ENCODE measurements at places on chromosomes 3 and 15.

- peak; percentile 26 for DNase-seq
Measured at GRCh38 chr15:68106656-68107055, 52.5 kb downstream of the PIAS1 start.

DNA sequence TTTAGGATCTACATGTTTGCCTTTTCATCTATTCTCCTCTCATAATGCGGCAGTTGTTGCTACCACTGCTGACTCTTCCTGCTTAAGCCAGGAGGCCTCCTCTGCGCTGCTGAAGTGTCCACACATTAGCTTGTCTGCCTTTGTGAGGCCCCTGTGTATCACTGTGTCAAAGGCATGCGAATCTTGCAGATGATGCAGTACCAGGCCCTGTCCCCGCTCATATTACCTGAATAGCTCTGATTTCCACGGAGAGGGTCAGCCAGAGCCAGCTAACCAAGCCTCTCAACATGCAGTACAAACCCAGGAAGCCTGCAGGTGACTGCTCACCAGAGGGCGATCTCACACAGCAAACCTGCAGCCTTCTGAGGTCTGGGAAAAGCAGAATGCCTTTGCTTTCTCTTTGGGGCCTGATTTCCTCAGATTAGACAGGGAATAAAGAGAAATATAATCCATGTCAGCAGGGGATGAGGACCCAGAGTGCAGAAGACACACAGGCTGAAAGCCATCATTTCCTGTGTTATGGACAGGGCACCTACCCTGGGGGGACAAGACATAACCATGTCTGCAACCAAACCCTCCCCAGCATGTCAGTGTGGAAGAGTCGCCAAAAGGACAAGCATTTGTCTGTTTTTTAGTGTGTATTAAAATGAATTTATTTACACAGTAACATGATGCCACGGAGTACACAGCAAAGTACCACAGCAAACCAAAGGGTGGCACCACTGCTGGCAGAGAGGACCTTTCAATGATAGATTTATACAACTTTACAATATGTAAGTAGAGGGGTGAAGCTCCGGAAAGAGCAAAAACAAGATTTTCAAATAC, 36.8 kb upstream of the TSPAN3 start:
- DNase-seq, result peak; percentile 50

- DNase-seq, result no peak
Measured at GRCh38 chr15:73582851-73583379, 50.3 kb downstream of the NPTN start.

GRCh38 chr3:23950293-23950692, 5.2 kb downstream of the NR1D2 start:
- no peak for DNase-seq

DNA sequence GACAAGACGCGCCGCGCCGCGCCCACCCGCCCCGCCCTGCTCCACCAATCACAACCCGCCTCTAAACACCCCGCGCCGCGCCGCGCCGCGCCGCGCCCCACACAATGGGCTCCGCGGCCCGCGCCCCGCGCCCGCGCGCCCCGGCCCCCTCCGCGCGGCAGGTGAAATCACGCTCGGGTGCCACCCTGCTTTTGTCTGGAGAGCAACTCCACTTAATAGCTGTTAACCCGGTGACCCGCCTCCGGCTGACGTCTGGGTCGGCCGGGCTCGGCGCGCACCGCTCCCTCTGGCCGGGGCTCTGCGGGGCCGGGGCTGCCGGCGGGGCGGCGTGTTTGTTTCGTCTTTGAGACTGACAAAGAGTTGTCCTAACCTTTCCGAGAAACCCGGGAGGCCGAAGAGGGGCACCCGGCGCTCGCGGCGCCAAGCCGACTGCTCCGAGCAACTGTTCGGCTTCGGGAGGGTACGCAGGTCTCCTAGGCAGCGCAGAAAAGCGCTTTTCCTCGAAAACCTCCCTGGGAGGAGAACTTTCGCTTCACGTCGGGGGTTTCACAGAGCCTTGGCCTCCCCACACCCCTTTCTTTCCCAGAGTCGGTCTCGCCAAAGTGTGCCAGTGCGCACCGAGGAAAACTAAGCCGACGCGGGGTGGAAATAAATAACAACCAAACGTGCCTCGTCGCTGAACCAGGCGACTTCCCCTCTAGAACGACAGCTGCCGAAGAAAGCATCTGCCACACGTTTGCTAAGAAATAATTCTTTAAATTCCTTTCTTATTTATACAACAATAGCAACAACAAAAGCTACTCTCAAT, 518.4 kb downstream of the FOXP1 start:
- peak; percentile 36 for DNase-seq

DNA sequence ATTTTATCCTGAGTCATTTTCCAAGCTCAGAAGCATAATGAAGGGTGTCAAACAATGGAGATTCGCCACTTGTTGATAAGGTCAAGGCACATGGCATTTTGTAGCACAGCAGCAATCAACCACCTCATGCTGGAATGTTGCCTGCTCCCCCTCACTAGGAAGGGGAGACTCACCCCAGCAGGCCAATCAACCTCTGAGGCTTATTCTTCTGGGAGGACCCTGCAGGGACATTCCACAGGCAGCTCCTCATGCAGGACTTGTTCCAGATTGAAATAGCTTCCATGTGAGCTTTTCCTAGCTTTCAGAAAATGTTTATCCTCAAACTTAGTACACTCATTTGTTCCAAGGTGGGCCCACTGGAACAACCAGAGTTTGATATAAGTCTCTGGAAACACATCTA, 77.6 kb downstream of the SSR3 start:
- peak; percentile 80 for DNase-seq

DNA sequence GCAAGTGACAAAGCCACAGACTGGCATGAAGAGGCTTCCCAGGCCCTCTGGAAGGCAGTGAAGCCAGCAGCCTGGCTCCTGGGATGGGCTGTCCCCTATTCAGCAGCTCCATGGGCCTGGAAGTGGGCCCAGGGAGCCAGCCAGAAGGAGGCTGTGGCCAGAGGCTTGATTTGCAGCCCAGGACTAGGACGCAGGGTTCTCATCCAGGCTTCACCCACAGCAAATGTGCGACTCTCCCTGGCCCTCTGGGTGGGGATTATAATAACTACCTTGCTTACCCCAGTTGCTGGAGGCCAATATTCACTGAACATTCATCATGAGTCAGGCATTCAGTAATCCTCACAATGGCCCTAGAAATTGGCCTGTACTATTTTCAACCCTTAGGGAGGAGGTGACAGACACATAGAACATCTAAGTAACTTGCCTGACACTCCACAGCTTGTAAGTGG, 24.6 kb upstream of the SRP14 start:
- peak; percentile 84 for DNase-seq

DNA sequence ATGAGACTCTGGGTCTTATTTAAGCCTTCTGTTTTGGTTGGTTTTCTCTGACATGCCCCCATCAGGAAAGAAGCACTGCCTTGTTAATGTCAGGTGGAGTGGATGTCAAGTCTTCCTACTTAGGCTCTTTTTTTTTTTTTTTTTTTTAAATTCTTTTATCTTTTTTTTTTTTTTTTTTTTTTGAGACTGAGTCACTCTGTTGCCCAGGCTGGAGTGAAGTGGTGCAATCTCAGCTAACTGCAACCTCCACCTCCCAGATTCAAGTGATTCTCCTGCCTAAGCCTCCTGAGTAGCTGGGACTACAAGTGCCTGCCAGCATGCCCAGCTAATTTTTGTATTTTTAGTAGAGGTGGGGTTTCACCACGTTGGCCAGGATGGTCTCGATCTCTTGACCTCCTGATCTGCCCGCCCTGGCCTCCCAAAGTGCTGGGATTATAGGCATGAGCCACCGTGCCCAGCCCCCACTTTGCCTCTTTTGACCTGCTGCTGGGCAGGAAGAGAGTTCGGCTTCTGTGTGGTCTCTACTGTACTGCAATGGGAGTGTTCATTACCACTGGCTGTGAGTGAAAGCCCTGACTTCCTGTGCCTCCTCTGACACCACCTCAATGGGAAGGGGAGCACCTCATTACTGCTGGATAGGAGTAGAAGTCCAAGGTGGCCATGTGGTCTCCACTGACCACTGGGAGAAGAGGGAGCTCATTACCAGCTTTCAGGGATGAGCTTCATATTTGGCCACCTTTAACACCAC, 10.9 kb downstream of the CTDSPL start:
- no peak for DNase-seq

DNA sequence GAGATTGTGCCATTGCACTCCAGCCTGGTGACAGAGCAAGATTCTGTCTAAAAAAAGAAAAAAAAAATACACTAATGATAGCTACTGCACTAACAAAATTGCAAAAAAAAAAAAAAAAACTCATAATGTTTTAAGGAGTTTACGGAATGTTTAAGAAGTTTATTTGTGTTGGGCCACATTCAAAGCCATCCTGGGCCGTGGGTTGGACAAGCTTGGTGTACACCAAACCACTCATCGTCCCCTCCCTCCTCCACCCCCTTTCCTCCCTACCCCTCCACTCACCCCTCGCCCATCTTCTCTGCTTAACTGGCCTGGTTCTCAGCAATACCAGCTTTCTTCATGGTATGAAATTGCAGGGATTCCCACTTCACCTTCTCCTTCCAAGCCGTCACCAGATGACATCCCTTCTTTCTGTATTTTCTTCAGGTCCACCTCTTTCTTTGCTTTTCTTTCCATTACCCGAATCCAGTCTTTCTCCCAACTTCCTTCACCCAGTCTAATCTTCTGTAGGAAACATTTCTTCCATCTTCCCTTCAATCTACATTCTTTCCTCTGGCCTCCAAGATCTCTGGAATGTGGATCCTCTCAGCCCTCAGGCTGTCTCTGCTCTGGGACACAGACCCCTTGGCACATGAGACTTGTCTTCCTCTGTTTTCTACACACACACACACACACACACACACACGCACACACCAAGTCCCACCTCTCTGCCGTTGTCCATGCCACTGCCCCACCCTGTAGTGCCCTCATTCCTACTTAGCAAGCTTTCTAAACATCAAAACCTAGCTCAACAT, 3.5 kb upstream of the MESP1 start:
- peak; percentile 47 for DNase-seq

GRCh38 chr15:98085003-98085639, 124.6 kb downstream of the ARRDC4 start:
- peak; percentile 63 for DNase-seq

DNA sequence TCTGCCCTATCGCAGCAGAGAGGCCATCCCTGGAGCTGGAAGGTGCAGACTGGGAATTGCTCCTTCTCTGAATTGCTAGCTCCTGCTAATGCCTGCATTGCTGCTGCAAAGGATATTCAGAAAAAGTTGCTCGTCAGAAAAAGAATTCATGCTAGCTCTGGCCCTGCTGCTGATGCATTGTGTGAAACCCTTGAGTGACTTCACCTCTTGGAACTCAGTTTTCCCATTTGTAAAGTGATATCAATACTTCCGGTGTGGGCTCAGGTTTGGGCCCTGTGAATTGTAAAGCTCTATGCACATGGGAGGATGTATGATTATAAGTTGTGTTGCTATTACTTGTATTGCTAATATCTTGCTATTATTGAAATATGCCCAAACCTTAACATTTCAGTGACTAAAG, 11.4 kb downstream of the SQOR start:
- DNase-seq, result no peak

DNA sequence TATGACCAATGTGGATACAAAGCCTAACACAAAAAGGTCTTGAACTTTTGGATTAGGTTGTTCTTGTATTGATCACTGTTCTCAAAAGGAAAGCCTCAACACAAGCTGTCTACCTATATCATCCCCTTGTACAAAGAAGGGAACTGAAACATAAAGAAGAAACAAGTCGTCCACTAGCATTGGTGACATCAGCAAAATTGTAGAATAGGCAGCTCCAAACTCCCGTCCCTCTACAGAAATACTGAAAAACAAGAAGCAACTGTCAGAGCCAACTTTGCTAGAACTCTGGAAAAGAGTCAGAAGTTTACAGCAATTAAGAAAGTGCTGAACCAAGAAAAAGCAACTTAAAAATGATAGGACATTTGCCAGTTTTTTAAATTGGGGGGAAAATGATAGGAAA, 7.5 kb upstream of the NR1I2 start:
- no peak for DNase-seq

DNA sequence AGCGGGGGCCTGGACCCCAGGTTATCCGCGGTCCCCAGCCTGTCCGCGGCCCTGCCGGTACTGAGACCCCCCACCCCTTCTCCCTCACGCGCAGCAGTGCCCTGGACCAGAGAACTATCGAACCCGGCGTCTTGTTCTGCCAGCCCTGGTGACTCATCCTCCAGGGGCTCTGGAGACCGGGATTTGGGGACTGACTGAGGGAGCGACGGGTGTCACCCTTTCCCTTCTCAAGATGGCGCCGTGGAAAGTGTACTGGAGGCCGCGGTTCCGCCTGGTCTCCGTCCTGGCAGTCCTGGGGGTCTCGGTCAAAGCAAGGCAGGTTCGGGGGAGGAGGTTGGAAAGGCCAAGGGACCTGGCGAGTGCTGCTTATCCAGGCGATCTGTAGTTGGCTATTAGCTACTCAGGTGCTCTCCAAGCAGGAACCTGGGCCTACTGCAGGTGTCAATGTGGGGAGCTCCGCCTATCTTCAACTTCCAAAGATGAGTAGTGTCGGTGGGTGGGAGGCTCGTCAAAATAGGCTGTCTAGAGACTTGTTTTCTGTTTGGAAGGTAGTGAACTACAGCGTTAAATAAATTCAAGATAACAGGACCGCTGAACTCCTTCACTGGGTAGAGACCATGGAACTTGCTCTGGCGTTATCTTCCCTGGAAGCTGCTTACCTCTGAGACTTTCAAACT, 790 bp downstream of the RAB5A start:
- DNase-seq, result peak; percentile 50

DNA sequence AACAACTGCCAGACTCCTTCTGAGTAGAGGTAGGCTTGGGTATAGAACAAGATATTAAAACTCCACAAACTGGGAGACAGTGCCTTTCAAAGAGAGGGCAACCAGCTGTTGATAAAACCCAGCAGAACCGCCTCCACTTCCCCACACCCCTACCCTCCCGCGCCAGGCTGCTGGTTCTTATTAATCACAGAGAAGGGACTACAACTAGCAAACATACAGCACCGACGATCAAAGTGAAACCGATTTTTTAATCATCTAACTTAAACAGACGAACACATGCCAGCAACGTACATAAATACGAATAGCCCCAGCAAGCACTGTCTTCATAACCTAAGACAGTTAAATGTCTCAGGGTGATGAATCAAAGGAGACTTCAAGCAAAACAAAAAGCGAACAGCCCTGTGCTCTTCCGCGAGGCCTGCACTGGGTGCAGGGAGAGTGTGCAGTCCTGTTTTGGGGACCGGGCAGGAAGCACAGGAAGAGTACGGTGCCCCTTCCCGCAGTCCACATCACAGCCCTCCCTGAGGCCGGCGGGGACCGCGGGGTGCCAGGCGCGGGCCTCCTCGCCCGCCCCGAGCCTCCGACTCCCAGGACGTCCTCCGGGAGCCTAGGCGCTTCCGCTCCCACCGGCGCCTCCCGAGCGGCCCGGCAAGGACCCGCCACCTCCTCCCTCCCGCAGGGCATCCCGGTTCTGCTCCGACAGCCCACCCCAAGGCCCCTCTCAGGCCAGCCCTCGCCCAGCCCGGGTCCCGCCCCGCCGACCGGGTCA, 75.1 kb upstream of the VGLL4 start:
- peak; percentile 52 for DNase-seq

GRCh38 chr15:64004056-64004455, 42.2 kb downstream of the DAPK2 start:
- no peak for DNase-seq

DNA sequence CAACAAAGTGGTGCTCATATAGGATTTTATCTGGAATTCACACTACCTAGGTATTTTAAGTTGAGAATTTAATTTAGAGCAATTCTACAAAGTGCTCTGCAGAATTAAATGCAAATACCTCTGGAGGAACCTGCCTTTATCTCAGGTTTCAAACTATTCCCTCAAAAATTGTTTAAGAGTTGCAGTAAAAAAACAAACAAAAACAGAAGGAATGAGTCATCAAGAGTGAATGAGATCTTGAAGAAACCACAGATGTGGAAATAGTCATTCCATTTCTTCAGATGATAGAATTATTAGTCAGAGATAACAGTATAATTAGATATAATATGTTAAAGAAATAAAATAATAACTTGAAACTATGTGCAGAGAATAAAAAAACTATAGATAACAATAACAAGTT, 80.8 kb upstream of the SCN5A start:
- no peak for DNase-seq

All from AG08395 (cell line).